NCI-H524 treated with DMSO at 0.1 percent for 48 hours (cell line): ENCODE measurements at places on chromosomes 1 and 21.

- DNase-seq: no peak
Observed at GRCh38 chr1:152426731-152427130, 12.7 kb upstream of the CRNN start.

- DNase-seq: no peak
Observed at GRCh38 chr1:236009191-236009590, 55.7 kb downstream of the NID1 start.

- DNase-seq: no peak
Observed at GRCh38 chr1:117388328-117388727, 21.1 kb downstream of the MAN1A2 start.

GRCh38 chr1:185104083-185104482, 52.7 kb downstream of the TRMT1L start:
- DNase-seq: no peak

DNA sequence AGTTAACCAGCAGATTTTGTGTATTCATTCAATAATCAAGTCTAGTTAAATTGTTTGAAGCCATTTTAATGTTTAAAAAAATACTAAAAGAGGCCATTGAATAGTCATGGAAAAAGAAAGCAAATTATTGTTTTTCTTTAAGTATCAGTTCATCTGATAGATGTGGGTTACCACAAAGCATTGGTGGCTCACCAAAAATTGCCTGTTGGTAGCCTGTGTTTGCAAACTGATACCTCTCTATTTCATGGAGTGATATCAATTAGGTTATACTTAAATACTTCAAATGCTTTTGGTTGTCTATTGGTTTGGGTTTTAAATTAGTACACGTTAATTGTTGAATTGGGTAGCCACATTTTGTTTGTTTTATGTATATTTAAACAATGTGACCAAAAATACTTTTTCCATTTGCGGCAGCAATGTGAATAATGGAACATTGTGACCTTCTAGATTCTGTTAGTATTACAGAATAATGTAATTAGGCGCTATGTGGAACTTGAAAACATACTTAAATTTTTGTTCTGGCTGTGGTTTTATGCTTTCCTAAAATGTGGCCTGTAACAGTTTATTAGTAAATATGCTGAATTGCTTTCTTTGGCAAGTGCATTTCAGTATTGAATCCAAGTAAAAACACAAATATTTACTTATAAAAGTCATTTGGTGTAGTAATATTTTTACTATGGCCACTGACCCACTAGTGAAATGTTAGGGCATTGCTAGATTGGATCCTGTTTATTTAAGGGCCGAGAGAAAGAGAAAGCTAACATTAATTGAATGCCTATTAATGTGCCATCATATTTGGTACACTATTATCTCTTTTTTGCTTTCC, 37.1 kb upstream of the NBL1 start:
- DNase-seq: no peak

DNA sequence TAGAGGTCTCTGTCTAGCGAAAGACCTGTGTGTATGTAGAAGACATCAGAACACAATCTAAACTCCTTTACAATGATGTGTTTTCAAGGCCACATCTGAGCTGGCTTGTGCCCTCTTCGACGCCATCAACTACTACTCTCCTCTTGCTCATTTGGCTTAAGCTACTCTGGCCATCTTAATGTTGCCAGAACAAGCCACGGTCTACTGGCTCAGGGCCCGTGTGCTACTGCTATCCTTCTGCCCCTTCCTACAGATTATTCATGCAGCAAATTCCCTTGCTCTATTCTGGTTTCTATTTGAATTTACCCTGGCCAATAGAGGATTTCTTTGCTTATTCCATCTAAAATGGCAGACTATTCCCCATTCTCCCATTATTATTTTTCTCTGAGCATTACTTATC, 121.7 kb downstream of the ZZZ3 start:
- no peak for DNase-seq

- DNase-seq: no peak
Observed at GRCh38 chr1:208187499-208188041, 56.6 kb downstream of the PLXNA2 start.

GRCh38 chr1:113811156-113811887, 954 bp downstream of the RSBN1 start:
- DNase-seq: peak; percentile 15

GRCh38 chr1:9841460-9841859, 17.7 kb upstream of the CLSTN1 start:
- no peak for DNase-seq

- DNase-seq: no peak
Observed at GRCh38 chr1:51717842-51718241, 101.0 kb downstream of the OSBPL9 start.

DNA sequence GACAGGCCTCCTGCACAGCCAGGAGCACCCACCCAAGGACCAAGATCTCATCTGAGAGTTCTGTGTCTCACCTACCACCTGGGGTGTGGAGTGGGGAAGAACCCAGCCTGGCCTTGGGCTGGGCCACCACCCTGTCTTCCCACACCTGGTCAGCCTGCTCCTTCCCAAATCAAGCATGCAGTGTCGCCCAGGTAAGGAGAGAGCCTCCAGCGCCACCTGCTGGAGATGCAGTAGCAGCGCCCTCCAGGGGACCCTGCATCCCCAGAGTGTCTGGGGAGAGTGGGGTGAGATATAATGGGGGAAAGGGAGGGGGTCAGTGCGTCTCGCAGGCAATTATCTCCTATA, 32.3 kb downstream of the KIAA2013 start:
- DNase-seq: no peak

DNA sequence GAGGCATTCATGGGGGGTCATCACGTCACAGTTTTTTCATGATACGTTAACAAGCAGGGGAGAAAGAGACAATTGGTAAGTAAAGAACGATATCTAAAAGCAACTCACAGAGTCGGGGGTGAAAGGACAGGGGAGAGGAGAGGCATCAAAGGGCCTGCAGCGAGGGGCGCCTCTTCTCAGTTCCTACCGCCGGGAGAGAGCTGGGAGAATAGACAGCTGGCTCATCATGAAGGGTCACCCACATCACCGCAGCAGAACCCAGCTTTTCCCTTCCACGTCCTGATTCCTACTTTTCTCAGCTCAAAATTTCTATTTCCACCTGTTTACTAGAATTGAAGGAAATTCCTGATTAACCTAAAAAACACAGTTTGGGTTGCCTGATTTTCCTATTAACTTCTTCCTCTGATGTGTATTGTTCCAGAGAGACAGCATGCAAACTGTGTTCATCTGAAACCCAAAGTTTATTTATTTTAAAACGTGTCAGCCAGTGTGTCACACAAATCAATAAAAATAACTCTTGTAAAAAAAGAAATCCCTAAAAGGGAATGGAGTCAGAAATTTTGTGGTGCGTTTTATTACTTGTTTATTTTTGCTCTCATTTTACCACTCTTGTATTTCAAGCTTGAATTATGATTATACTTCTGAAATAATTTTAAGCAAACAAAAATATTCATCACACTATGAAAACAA, 75.4 kb downstream of the SLC25A24 start:
- no peak for DNase-seq

DNA sequence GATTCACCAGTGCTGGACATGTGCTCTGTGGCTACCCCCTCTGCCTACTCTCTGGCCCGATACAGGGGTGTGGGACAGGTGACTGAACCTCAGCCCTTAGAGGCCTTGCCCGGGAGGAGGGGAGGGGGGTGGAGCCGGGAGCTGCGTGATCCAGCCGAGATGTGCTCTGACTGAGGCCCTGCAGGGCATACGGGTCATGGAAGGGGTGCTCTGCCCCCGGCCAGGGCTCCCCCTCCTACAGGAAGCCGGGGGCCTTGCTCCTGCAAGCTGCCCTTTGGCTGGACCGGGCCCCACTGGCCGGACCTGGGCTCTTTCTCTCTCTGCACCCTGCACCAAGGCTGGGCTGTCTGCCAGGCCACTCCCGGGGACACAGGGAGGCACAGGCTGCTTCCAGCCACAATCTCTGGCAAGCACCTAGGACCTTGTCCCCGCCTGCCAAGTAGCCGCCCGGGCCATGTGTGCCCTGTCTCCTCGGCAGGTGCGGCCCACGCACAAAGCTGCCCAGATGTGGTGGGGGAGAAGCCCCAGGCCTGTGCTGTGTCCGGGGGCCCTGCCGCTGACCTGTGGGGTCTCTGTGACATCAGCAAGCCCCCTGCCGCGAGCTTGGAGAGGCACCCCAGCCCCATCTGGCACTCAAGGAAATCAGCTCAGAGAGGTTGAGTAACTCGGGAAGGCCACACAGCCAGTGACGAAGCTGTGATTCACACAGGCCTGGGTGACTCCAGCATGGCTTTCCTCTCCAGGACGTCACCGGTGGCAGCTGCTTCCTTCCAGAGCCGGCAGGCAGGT, 1.5 kb downstream of the SCNN1D start:
- no peak for DNase-seq

GRCh38 chr1:150194381-150195031, 41.4 kb downstream of the ANP32E start:
- no peak for DNase-seq

GRCh38 chr1:222014001-222014400, 272.1 kb upstream of the DUSP10 start:
- no peak for DNase-seq

DNA sequence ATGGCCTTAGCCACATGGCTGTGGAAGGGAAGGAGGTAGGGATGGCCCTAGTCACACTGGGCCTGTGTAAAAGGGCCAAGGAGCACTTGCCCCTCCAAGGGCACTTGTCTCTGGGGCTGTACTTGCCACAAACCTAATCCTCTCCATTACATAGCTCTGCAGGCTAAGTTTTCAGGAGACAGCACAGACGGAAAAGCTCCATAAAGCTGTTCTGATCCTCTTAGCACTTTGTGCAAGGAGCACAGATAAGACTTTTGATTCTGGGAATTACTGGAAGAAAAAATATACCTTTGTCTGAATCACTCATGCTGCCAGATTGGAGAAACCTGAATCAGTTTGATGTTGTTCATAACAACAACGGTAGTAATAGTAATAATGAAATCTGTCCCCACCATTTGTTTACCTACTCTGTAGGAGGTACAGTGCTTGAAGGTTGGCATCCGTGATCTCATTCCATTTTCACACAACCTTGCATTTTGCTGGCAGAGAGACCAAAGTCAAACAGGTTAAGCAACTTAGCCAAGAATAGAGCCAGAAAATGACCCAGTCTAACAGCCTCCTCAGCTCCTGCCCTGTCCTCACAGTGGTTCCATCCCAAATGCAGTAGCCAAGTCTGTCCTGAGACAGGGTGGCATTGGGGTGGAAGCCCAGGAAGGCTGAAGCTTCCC, 207.1 kb downstream of the ROR1 start:
- DNase-seq: no peak

DNA sequence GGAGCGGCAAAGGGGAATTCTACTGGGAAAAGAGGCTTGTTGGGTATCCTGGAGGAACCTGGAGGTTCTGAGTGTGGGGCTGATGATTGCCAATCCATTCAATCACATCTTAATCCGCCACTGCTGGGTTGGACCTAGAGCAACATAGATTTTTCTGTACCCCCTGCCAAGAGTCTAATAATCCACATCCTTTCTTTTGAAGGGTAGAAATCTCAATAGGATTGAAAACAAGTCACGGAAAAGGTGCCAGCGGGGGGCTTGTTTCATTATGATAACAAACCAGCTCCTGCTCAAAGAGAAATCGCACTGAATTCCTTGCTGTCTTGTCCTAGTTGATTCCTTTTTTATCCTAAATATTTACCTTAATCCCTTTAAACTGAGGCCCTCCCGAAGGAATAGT, 528.5 kb downstream of the ADGRL2 start:
- DNase-seq: no peak

DNA sequence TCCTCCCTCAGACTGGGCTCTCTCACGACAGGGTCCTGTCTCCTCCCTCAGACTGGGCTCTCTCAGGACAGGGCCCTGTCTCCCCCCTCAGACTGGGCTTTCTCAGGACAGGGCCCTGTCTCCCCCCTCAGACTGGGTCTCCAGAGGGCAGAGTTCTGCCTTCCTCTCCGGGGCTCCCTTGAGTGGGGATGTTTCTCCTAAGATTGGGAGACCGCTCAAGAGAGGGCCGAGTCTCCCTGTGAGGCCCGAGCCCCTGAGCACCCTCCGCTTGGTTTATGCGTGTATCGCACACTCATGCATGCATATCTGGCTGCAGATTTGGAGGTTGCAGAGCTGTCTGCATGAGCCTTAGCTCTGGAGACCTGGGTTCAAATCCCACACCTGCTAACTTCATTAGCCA, 39.3 kb upstream of the CSF3R start:
- no peak for DNase-seq

DNA sequence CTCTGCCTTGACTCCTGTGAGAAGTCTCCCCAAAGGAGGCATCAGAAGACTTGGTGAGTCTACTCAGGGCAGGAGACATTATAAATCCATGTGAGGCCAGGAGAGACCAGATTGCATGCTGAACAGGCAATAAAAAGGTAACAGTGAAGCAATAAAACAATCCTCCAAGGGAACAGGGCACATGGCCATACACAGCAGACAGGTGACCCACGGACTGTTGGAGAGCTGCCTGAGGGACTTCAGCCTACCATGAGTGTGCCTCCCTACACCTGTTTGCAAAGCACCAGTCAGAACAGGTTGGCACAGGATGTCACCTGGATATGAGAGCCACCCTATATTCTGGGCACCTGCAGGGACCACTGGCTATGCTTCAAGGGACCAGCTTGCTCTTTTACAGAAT, 67.6 kb downstream of the MAB21L3 start:
- no peak for DNase-seq

DNA sequence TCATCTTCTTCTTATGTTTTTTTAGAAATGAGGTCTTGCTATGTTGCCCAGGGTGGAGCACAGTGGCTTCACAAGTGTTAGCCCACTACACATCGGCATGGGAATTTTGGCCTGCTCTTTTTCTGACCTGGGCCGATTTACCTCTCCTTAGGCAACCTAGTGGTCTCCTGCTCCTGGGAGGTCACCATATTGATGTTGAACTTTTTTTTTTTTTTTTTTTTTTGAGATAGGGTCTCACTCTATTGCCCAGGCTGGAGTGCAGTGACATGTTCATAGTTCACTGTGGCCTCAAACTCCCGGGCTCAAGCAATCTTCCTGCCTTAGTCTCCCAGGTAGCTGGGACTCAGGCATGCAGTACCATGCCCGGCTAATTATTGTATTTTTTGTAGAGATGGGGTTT, 7.5 kb downstream of the AK2 start:
- DNase-seq: no peak

GRCh38 chr1:8086055-8086454, 59.9 kb upstream of the ERRFI1 start:
- DNase-seq: no peak

- DNase-seq: no peak
Observed at GRCh38 chr1:43930168-43930948, 3.2 kb upstream of the ARTN start.

DNA sequence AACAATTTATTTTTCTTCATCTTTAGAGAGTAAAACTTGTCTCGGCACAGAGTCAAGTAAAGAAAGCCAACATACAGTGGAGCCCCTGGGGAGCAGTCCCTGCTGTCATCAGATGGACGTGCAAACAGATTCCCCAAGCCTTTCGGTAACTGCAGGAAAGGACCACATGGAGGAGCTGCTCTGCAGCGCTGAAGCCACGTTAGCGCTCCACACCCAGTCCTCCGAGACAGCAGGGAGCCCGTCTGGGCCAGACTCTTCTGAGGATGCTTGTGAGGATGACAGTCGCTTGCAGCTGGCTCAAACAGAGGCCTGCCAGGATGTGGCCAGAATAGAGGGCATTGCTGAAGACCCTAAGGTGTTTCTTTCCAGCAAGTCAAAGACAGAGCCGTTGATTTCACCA, 77.1 kb upstream of the SCCPDH start:
- peak; percentile 14 for DNase-seq
